ENCODE measurements at places on chromosomes 5 and 9.

DNA sequence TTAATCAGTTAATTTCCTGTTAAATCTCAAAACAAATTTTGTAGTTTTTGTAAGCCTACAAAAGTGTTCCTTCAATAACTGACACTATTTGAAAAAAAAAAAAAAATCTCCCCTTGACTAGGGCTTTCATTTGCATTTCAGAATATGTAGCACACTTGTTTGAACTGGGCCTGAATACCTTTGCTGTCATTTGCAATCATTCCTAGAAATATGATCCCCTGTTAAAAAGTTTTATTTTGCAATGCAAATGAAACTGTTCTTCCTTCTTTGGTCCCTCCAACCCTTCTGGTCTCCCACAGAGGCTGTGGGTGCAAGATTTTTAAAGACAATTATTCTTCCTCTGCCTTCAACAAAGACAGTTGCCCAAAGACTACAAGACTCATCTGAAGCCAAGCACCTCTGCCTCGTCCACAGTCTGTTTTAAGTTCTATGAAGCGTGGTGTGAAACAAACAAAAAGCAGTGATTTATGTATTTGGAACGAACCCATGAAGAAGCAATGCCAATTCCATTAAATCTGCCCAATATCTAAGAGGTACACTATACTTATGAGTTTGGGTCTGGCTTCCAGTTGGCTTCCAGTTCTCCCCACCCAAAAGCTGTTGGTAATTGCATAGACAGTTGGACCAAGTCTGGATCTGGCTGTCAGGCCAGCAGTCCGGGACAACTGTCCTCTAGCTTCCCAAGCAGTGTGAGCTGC lies 66.1 kb downstream of the CFAP90 start:
- DNase-seq, result no peak

DNA sequence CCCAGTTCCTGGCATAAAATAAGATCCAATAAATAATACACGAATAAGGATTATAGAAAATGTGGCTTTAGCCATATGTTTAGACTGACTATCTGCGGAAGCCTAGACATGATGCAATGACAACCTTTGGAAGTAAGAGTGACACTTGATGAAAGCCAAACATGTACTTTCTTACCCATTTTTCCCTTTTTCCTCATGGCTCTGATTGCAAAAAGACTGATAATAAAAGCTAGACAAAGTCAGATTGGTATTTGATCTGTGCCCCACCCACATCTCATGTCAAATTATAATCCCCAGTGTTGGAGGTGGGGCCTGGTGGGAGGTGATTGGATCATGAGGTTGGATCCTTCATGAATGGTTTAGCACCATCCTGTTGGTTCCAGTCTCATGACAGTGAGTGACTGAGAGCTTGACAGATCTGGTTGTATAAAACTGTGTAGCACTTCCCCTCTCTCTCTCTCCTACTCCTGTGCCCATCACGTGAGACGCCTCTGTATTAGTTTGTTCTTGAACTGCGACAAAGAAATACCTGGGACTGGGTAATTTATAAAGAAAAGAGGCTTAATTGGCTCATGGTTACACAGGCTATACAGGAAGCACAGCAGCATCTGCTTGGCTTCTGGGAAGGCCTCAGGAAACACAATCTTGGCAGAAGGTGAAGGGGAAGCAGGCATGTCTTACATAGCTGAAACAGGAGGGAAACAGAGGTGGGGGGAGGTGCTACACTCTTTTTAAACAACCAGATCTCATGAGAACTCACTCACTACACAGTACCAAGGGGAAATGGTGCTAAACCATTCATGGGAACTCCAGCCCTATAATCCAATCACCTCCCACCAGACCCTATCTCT lies 243.4 kb upstream of the PIK3R1 start:
- no peak for DNase-seq

GRCh38 chr5:69416699-69417098 lies 1.8 kb downstream of the MARVELD2 start:
- DNase-seq, result no peak

- no peak for DNase-seq
Observed at GRCh38 chr5:141560151-141560550, 58.6 kb downstream of the DIAPH1 start.

- no peak for DNase-seq
Observed at GRCh38 chr5:159749146-159749545, 167.1 kb upstream of the ADRA1B start.

DNA sequence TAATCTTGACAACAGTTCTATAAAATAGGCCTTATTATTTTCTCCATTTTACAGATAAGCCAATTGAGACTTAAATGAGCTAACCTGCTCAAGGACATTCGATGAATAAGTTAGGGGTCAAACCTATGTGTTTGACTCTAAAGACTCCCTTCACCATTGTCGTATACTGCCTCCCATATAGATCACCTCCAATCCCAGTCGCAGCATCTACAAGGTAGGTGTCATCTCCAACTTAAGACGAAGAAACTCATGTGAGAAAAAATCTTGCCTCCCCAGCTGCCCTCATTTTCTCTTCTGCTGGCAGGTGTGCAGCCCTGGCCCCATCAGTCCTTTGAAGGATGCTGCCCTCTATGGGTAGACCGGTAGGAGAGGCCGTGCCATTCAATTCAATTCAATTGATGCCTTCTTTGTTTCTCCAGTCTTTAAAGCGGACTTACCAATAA lies 75.2 kb upstream of the SMARCA2 start:
- DNase-seq, result peak; percentile 44

DNA sequence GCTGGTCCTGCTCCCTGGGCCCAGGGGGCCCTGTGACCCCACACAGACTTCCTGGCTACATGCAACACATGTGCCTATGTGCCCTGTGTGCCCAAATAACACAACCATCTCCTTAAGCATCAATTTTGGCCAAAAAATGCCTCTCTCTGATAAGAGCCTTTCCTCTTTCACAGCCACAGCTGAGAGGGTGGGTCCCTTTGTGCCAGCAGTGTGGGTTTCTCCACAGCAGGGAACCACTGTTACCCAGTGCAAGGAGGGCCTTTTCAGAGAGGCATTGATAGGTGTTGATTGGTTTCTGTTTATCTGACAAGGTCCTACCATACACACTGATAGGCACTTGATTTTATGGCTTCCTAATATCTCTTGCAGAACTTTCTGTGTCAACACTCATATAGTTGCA lies 42.7 kb downstream of the SYK start:
- DNase-seq, result no peak

DNA sequence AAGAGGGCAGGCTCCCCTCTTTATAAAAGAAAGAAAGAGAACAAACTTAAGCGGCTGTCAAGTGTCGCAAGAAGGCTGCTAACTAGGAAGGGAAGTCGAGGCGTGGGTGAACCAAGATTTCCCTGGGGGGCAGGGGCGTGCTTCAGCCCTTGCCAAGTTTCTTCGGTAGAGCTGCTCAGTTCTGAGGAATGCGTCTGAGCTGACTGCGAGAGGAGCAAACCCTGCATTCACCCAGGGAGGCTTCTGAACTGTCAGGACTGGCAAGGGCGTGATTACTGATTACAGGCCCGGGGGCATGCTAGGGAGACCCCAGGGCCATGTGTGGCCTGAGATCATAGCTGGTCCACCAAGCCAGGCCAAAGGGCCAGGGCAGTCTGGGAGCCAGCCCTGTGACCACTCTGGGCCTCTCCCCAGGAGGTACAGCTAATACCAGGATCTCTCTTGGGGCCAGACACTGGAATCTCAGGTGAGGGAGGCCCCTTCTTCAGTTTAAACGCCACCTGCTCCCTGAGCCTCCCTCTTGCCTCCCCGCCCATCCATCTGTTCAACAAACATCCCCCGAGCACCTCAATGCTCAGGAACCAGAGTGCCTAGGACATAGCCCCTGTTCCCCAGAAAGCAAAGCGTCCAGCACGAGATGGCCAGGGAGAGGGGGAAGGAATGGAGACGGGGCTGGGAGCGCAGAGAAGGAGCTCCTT lies 30.9 kb downstream of the SARDH start:
- DNase-seq, result no peak

- no peak for DNase-seq
Observed at GRCh38 chr9:136803551-136804508, 3.9 kb upstream of the RABL6 start.

GRCh38 chr5:32538031-32538547 lies 47.3 kb upstream of the SUB1 start:
- DNase-seq, result peak; percentile 49

DNA sequence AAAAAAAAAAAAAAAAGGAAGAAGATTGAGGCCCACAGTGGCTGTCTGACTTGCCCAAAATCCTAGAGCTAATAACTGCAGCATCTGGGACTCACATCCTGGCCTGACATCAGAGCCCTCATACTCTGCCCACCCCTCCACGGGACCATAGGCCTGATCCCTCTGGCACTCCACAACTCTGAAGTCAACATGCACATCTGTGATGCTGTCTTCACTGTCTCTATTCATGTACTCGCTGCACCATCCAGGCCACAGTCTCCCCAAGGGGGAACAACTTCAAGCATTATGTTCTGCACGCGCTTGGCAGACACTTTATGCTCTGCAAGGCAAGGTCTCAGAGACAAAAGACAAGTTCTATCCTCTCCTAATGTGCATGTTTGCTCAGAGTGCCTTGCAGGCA lies 158.2 kb downstream of the SPOCK1 start:
- no peak for DNase-seq

GRCh38 chr5:125190232-125191087 lies 444.0 kb upstream of the ZNF608 start:
- no peak for DNase-seq

DNA sequence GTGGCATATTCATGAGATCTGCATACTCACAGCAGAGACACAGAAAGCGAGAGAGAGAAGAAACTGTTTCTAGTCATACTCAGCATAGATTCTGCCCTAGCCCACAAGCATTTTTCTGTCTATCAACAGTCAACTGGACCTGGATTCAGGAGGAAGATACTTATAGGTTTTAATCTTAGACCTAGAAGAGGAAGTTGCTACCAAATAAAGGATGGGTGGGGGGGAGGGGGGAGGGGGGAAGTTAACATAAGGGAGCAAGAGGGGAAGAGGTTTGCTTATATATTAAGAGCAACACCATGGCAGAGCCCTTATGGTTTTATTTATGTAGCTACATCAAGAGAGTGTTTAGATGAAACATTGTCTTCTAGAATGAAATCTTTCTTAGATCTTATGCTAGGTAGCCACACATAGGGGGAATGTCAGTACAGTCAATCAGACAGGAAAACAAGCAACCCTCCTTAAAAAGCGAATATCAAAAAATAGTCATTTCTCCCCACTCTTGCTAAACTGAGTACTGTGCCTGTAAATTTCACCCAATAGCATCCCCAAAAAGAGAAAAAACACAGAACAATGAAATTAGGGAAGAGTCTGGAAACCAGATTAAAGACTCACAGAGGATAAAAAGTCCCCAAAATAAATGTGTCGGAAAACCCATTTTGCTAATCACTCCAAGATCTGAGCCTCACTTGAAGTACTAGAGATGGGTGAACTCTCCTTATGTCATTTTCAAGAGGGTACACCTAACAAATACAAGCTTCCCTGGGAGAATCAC lies 192.7 kb upstream of the NR4A3 start:
- DNase-seq, result no peak

DNA sequence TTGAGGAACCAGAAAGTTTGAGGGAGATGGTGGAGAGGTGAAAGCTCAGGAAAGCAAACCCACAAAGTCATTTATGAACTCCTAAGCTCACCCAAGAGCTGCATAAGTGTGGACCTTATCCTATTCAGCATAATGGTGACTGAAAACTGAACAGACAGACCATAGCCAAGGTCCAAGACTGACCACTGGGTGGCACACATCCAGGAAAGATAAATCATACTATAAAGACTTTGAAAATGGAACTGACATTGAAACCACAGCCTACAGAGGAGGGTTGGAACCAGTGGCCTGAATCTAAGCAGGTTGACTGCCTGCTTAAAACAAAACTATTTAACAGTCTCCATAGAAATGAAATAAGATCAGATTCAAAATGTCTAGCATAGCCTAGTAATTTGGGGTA lies 121.0 kb upstream of the RGS7BP start:
- no peak for DNase-seq

DNA sequence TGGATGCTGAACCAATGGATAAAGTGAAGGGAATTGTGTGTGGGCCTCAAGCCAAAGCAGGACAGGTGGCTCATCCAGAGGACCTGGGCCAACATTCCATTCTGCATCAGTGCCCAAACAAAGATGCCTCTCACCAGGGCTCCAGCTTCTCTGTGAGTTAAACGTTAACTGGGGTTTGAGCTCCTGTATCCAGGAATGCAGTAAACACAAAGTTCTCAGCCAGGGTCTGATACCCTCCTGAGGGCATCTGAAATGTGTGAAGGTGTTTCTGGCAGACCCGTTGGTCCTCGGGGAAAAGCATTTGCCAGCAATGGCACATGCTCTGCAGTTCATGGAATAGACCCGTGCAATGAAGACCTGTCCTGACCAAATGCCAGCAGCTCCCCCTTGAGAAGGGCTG lies 33.9 kb upstream of the AOPEP start:
- DNase-seq, result no peak

GRCh38 chr9:21015129-21015815 lies 16.2 kb downstream of the HACD4 start:
- DNase-seq, result no peak

GRCh38 chr5:72197393-72197792 lies 90.1 kb downstream of the MAP1B start:
- no peak for DNase-seq

- no peak for DNase-seq
Observed at GRCh38 chr9:104850786-104851545, 77.0 kb downstream of the ABCA1 start.

DNA sequence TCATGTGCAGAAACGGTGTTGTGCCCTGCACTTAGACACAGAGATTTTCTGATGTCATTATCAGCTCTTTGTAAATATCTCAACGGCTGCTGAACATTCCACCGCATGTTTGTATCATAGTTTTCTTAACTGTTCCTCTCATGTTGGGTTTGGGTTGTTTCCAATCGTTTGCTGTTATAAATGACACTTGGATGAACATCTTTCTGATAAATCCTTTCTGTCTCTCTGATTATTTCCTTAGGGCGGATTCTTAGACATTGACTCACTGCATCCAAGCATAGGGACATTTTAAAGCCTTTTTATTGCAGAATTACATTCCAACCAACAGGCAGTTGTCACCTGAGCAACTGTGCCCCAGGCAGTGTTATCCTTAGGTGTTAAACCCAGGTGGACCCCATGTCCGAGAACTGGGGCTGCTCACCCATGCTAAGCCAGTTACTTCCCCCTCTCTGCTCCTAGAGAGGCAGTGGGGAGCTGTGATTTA lies 28.5 kb downstream of the COL5A1 start:
- no peak for DNase-seq

DNA sequence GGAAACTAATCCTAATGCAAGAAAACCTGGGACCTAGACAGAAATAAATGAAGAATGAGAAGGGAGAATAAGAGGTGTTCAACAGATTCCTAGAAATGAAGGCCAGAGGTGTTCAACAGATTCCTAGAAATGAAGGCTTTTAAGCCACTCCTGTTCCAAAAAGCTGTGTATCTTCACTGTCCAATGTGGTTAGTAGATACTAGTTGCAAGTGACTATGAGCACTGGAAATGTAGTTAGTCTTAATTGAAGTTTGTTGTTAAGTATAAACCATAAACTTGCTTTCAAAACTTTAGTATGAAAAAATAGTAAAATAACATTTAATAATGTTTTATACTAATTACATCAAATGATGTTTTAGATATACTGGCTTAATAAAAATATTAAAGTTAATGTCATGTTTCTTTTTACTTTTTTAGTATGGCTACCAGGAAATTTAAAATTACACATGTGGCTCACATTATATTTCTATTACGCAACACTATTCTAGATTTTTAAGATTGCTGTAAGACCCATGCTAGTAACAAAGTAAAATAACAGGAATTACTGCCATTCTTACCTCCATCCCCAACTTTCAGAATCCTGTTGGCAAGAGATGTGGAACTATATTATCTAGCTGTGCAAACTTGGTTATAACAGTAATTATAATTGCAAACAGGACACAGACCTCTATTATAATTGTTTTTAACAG lies 57.5 kb downstream of the RICTOR start:
- DNase-seq, result no peak

GRCh38 chr9:34375901-34376595 lies 650 bp downstream of the MYORG start:
- peak; percentile 63 for DNase-seq

All from CD4-positive, alpha-beta T cell treated with Interleukin-4 for 1 hour (primary cell).